ENCODE measurements at places on chromosomes 11 and 22. TPM values are rescaled to one million over a fixed set of nuclear protein-coding genes. Genes with fewer than 3 reads are reported as not detected.

Gene C11orf91
- total RNA-seq = not detected

Gene MIOX
- total RNA-seq = not detected

Gene PNPLA3
- total RNA-seq = 0.24 TPM

Gene MAML2
- 29.4 TPM for total RNA-seq

Gene SAA2
- total RNA-seq = not detected

Gene PNPLA5
- not detected for total RNA-seq

Gene C22orf31
- total RNA-seq = not detected

Gene CSF2RB
- total RNA-seq = 0.43 TPM

Gene DCHS1
- total RNA-seq = 0.36 TPM

Gene SCUBE2
- total RNA-seq = not detected

Gene EHF
- not detected for total RNA-seq

Gene OR8D4
- not detected for total RNA-seq

Gene MYRF
- total RNA-seq = 1.4 TPM

Gene TMEM132A
- total RNA-seq = 0.38 TPM

Gene TMEM45B
- 3.9 TPM for total RNA-seq

Gene CLCF1
- total RNA-seq = 0.86 TPM

Gene ASCL2
- total RNA-seq = 0.45 TPM

Gene DMC1
- total RNA-seq = 9.6 TPM

Gene NXPE1
- not detected for total RNA-seq

Gene P2RX6
- 0.48 TPM for total RNA-seq

Gene ACR
- total RNA-seq = not detected

Data from activated naive CD4-positive, alpha-beta T cell treated with anti-CD3 and anti-CD28 coated beads, Interleukin-2, amount 10 ng/mL, durations not matched to agents 5 hours and 36 hours (primary cell).